ENCODE measurements at places on chromosomes 6 and 20.

- no peak for DNase-seq
Measured at GRCh38 chr20:17661121-17661744, 20.8 kb downstream of the RRBP1 start.

DNA sequence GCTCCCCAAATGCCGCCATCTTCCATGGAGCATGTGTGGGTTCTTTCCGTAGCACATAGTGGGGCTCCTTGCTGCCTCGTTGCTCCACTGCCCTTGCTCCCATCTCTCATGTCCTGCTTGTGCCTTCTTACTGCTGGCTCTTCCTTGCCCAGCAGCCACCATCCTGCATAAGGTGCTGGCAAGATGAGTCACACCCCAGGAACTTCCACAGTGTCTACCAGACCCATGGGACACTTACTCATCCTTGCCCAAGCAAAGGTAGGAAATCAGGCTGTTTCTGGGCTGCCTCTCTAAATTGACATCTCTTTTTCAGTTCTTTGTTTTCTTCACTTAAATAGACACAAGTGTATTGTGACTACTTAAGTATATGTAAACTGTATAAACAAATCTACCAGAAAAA lies 39.4 kb upstream of the RGS17 start:
- no peak for DNase-seq

GRCh38 chr20:47863315-47863965 lies 78.2 kb upstream of the SULF2 start:
- DNase-seq: no peak

GRCh38 chr6:143677891-143678791 lies at the start of gene PHACTR2:
Gene PHACTR2, plus strand, starts transcription at chr6:143677965. Its CDS starts 199 bp downstream, at chr6:143678164.
- no peak for DNase-seq

GRCh38 chr20:46031701-46032254 lies 2.8 kb downstream of the SLC12A5 start:
- no peak for DNase-seq
